ENCODE measurements at places on chromosomes 7 and 10.

DNA sequence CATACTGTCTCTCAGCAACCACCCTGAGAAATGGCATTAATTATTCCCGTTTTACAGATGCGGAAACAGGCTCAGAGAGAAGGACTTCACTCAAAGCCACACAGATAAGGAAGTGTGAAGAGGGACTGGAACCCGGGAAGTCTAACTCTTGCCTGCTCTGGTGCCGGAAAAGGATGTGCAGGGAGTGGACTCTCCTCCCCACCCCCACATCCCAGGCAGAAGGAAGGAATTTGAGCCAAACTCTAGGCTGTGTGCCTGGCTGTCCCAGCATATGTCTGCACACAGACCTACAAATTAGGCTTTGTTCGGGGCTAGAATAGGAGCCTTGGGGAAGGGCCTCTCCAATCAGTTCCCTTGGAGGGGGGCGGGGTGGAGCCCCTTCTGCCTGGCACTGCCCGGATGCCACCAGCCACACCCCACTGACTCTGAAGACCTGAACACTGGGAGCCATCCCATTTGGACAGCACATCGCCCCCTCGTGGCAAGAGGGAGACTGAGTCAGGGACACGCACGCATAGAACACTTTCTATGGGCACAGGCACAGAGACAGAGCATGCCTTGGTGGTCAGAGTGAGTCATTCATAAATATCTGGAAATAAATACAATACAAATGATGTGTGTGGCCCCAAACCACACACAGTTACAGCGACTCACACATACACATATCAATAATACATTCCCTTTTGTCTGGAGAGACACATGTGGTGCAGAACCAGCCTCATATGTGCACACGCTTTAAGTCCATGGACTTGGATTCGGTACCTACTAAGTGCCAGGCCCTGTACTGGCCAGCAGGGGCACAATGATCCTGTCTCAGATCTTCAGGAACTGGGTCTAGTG lies 13.1 kb downstream of the LZTS2 start:
- DNase-seq: no peak

DNA sequence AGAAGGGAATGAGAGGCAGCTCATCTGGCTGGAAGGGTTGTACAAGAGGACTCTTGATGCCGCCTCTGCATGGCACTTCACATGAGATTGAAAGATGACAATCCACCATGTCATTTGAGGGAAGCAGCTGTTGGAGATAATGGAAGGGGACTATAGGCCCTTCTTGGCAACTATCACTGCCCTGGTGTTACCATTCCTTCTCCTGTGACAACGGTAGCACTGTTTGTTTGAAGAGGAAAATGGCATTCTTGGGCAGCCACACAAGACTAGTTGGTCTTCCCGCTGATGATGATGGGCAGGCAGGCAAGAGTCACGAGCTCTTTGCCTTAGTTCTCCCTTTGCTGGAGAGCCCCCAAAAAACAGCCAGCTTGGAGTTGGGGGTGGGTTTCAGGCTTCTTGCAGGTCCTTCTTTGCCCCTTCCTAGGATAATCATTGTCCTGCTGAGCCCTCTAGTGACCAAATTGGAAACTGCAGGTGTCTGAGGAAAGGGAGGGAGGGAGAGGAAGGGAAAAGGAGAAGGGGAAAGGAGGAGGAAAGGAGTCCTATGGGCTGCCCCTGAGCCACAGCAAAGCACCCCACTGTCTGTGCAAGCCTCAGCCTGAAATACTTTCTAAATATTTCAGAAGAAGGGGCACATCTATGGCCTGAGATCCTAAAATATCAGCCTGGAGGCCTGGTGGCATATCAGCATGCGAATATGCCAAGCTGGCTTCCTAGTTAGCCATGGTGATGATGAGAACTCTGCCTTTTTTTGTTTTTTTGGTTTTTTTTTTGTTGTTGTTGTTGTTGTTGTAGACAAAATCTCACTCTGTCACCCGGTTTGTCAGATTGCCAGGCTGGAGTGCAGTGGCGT lies 165.6 kb upstream of the KMT2E start:
- peak; percentile 8 for DNase-seq

DNA sequence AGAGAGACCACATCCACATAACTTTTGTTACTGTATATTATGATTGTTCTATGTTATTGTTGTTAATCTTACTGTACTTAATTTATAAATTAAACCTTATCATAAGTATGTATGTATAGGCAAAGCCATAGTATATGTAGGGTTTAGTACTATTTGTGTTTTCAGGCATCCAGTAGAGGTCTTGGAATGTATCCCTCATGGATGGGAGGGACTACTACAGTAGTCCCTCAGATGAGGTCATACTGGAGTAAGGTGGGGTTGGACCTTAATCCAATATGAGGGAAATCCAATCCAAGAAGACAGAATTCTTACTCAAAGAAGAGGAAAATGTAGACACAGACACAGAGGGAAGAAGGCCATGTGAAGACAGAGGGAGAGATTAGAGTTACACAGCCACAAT lies 34.1 kb upstream of the MALRD1 start:
- DNase-seq: no peak

GRCh38 chr10:73979809-73980433 lies 18.0 kb upstream of the VCL start:
- no peak for DNase-seq

DNA sequence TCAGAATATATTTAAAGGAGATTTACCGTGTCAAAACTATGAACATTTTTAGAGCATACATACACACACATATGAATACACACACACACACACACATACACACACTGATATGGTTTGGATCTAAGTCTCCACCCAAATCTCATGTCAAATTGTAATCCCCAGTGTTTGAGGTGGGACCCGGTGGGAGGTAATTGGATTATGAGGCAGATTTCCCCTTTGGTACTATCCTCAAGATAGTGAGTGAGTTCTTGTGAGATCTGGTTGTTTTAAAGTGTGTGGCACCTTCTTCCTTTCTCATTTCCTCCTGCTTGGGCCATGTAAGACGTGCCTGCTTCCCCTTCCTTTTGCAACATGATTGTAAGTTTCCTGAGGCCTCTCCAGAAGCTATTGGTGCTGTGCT lies 515.0 kb upstream of the ZMIZ1 start:
- DNase-seq: no peak

- no peak for DNase-seq
Observed at GRCh38 chr10:128629111-128630096, 503.2 kb upstream of the MKI67 start.

- DNase-seq: no peak
Observed at GRCh38 chr7:36802459-36803135, 78.3 kb upstream of the AOAH start.

DNA sequence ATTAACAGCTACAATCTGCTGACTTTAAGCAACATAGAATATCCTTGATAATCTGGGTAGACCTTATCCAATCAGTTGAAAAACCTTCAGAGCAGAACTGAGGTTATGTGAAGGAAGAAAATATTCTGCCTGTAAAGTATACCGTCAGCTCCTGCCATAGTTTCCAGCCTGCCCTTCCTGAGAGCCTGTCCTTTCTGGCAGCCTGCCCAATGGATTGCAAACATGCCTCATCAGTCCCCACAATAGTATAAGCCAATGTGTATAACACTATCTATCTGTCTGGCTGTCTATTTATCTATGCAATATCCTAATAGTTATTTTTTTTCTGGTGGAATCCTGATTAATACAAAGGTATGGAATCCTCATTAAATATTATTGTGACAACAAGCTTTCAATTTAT lies 489.2 kb upstream of the KCND2 start:
- DNase-seq: no peak

DNA sequence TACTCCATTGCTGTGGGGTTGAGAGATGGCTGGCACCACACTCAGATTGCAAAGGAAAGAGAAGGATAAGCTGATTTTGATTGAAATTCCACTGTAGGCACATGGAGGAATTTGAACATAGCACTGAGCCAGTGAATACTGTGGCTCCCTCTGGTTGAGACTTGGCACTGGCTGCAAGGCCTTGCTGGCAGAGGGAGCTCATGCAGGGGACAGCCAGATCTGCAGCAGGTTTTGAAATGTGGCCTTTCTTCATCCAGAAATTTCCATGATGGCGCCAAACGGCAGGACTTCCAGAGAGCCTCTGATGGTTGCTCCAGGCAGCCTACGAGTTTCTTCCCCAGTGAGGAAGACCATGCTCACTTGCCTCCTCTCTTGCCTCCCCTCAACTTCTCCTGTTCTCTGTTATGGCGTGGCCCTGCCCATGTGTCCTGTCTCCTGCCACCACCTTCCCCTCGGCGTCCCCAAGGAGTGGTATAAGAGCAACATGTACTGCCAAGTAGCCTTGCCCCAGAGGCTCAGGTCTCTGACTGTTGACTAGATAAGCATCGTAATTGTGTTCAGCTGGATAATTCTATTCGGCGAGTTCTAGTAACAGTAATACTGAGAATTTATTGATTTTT lies 265.6 kb downstream of the CCDC3 start:
- DNase-seq: no peak
